ENCODE measurements at places on chromosomes 11 and 22. TPM values are rescaled to one million over a fixed set of nuclear protein-coding genes. Genes with fewer than 3 reads are reported as not detected.

APOA1 gene
- 0.62 TPM for polyA plus RNA-seq

DDX10 gene
- polyA plus RNA-seq = 18.8 TPM

GTSE1 gene
- not detected for polyA plus RNA-seq

PLEKHB1 gene
- 3.8 TPM for polyA plus RNA-seq

ZP1 gene
- not detected for polyA plus RNA-seq

GGTLC3 gene
- not detected for polyA plus RNA-seq

MAPK8IP2 gene
- polyA plus RNA-seq = not detected

MMP27 gene
- polyA plus RNA-seq = not detected

TUB gene
- 0.05 TPM for polyA plus RNA-seq

ENTHD1 gene
- polyA plus RNA-seq = not detected

CARS1 gene
- polyA plus RNA-seq = 31.3 TPM

MS4A14 gene
- 0.64 TPM for polyA plus RNA-seq

SLC29A2 gene
- polyA plus RNA-seq = 1.6 TPM

OR2AT4 gene
- not detected for polyA plus RNA-seq

NRXN2 gene
- polyA plus RNA-seq = not detected

CHRM4 gene
- polyA plus RNA-seq = 0.94 TPM

TYR gene
- polyA plus RNA-seq = not detected

EXPH5 gene
- polyA plus RNA-seq = 0.05 TPM

CREB3L1 gene
- polyA plus RNA-seq = not detected

CDC42BPG gene
- polyA plus RNA-seq = 0.17 TPM

MMP8 gene
- polyA plus RNA-seq = not detected

SPI1 gene
- 46.6 TPM for polyA plus RNA-seq

TMEM86A gene
- polyA plus RNA-seq = 0.81 TPM

ACRV1 gene
- polyA plus RNA-seq = not detected

RTN4R gene
- polyA plus RNA-seq = not detected

ZNF280B gene
- 2.5 TPM for polyA plus RNA-seq

MOV10L1 gene
- not detected for polyA plus RNA-seq

TECTA gene
- polyA plus RNA-seq = 0.32 TPM

FUT4 gene
- polyA plus RNA-seq = 1.2 TPM

VSIG2 gene
- 0.29 TPM for polyA plus RNA-seq

NARS2 gene
- polyA plus RNA-seq = 16.1 TPM

OR51E2 gene
- not detected for polyA plus RNA-seq

SAMM50 gene
- polyA plus RNA-seq = 71.3 TPM

SEPTIN3 gene
- not detected for polyA plus RNA-seq

CECR2 gene
- 0.14 TPM for polyA plus RNA-seq

RAG2 gene
- polyA plus RNA-seq = not detected

OR51T1 gene
- polyA plus RNA-seq = not detected

APOA4 gene
- polyA plus RNA-seq = not detected

FXYD6 gene
- not detected for polyA plus RNA-seq

YAP1 gene
- polyA plus RNA-seq = not detected

TMEM151A gene
- not detected for polyA plus RNA-seq

TTC36 gene
- not detected for polyA plus RNA-seq

SLC22A6 gene
- not detected for polyA plus RNA-seq

HBE1 gene
- polyA plus RNA-seq = not detected

TBX1 gene
- polyA plus RNA-seq = not detected

C22orf42 gene
- not detected for polyA plus RNA-seq

EIF3F gene
- 384 TPM for polyA plus RNA-seq

MMP13 gene
- not detected for polyA plus RNA-seq

PDE2A gene
- polyA plus RNA-seq = 0.36 TPM

C11orf87 gene
- polyA plus RNA-seq = not detected

TIMP3 gene
- 0.24 TPM for polyA plus RNA-seq
